Naive thymus-derived CD4-positive, alpha-beta T cell (primary cell): ENCODE measurements at places on chromosomes 2 and 18. TPM values are rescaled to one million over a fixed set of nuclear protein-coding genes. Genes with fewer than 3 reads are reported as not detected.

Gene TUBA3E
- total RNA-seq: not detected

- no peak overlapping the region for H3K27ac ChIP-seq
- H3K36me3 ChIP-seq: no peaks in the 10 kb centered on the region
- no peak for DNase-seq
- H3K4me3 ChIP-seq: no peak overlapping the region
- no peaks in the 10 kb centered on the region for H3K4me1 ChIP-seq
- H3K27me3 ChIP-seq: no peaks in the 10 kb centered on the region
Observed at GRCh38 chr2:190618030-190618429, 30.9 kb upstream of the NAB1 start.

DNA sequence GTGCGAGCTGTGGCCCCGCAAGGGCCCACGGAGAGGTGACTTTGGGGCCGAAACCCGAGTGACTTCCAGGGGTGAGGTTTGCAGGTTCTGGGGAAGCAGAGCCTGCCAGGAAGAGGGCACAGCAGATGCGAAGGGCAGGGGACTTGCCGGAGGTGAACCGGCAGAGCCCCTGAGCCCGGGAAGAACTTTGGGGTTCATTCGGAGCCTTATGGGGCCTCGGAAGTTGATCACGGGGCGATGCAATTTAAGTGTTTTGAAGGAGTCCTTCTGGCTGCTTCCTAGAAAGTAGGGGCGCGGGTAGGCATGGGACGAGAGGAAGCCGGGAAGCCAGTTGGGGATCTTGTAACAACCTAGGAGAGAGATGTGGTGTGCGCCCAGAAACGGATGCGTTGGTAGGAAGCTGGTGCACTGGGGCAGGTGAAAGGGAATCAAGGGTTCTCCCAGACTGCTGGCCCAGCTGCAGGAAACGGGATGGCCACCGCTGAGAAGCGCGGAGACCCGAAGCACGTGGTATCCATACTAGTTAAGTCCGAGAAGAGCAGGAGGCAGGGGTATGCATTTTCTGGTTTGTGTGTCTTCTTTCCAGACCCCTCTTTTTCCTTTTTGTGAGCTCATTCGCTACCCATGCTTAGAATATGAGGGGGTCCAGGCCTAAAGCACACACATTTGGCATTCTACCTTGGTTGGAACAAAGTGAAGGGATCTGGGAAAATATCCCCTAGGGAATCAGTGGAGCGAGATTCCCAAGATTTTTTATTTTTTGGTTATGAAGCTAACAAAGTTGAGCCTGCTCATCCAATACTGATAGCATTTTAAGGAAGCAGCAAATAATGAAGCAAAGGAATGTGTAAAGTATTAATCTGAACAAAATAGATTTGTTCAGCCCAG lies 758 bp downstream of the SCLY start:
- H3K4me1 ChIP-seq: peaks cover 5% of the 10 kb centered on the region
- H3K27me3 ChIP-seq: no peaks in the 10 kb centered on the region
- peaks cover 12% of the 10 kb centered on the region for H3K36me3 ChIP-seq
- H3K4me3 ChIP-seq: peak overlapping the region; percentile 96
- peak overlapping the region; percentile 73 for H3K27ac ChIP-seq

DNA sequence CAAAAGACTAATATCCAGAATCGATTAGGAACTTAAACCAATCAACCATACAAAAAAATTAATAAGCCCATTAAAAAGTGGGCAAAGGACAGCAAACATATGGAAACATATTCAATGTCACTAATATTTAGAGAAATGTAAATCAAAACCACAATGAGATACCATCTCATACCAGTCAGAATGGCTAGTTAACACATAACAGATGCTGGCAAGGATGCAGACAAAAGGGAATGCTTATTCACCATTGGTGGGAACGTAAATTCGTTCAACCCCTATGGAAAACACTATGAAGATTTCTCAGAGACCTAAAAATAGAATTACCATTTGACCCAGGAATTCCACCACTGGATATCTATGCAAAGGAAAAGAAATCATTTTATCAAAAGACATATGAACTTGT lies 468.2 kb upstream of the ST6GAL2 start:
- H3K4me3 ChIP-seq: no peak overlapping the region
- DNase-seq: no peak
- no peak overlapping the region for H3K27ac ChIP-seq
- no peaks in the 10 kb centered on the region for H3K36me3 ChIP-seq

DNA sequence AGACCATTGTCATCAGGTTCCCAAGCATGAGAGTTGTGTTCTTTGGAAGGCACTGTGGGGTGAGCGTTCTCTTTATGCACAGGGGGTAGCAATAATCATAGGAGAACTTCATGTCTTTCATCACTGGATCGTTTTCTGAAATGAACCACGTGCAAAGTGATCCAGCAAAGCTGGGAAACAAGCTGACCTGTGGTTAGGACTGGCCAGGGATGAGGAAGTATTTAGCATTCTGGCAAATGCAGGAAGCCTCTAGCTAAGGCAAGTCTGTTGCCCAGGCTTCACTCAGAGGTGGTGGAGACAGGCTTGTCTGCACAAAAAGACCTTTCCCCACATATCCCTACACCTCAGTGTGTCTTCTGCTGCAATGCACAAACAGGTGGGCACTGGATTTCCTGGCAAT lies 58.6 kb downstream of the MMADHC start:
- no peaks in the 10 kb centered on the region for H3K36me3 ChIP-seq
- no peak overlapping the region for H3K27ac ChIP-seq
- no peak overlapping the region for H3K4me3 ChIP-seq
- no peaks in the 10 kb centered on the region for H3K4me1 ChIP-seq
- no peaks in the 10 kb centered on the region for H3K27me3 ChIP-seq

Gene PLGLB2
- 4.4 and 4.8 TPM in 2 replicates for total RNA-seq
